ENCODE measurements at places on chromosomes 2 and 18.
A peak's percentile ranks its signal among the peaks of the same experiment; 100 is the strongest.

DNA sequence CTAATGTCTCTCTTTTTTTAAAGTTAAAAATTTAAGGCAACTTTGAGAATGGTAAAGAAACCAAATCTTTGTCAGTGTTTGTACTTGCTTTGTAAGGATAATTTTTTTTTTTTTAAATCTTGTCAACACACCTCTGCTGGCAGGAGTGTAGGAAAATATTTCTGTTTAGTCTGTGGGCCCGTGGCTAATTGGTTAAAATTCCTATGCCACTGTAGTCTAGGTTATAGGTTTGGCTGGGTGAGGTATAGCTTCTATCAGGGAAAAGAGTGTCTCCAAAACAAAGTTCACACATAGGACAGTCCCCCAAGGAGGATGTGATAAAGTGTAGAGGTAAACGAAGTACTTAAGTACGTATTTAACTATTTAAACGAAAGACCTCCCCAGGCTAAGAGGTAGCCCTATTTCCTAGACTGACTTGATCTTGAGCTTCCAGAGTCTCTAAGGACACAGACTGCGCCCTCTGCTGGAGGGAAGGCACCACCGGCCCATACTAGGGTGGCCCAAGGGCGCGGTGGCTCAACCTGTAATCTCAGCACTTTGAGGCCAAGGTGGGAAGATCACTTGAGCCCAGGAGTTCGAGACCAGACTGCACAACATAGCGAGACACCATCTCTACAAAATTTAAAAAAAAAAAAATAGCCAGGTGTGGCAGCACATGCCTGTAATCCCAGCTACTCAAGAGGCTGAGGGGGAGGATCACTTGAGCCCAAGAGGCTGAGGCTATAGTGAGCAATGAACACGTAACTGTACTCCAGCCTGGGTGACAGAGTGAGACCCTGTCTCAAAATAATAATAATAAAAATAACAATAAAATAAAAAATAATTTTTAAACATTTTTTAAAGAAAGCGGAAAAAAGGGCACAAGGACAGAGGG, 8.9 kb downstream of the TEX44 start:
- DNase-seq: peak; percentile 67

DNA sequence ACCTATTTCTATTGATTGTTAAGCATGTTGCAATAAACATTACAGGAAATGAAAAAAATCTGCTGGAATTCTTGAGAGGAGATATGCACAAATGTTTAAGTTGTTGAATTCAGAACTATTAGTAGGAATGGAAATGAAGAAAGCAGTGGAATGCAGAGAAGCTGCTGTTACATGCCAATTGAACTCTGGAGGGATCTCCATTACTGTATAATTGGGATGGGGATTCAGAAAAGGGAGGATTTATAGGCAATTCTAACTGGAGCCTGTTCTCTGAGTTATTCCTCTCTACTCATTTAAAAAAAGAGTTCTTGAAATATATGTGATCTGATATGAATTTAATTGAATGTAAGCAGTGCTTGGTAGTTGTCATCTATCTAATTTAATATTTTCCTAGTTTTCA, 2.6 kb upstream of the ASXL3 start:
- no peak for DNase-seq

GRCh38 chr18:79775441-79776221, 22.1 kb upstream of the KCNG2 start:
- DNase-seq: no peak

GRCh38 chr18:48629730-48630324, 91.0 kb downstream of the CTIF start:
- no peak for DNase-seq

GRCh38 chr2:71721362-71721665, 268.0 kb downstream of the DYSF start:
- no peak for DNase-seq

DNA sequence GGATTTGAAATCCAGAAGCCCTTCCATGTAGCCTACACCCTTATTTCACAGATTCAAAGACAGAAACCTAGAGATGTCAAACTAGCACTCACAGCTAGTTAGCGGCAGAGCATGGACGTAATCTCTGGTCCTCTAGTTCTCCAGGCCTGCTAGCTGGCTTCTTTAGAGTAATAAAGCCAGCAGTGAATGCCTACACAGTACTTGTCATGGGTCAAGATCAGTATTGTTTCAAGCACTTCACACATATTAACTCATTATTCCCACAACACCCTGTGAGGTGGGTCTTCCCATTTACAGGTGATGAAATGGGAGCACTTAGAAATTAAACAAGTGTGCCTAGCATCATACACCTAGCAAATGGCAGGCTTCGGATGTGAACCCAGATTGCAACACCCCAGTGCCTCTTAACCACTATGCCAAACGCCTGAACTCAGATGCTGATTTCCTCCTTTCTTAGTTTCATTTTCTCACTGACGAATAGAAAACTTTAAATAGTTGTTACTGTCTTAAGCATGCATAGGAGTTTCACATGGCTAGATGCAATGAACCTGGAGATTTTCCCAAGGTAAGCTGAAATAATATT, 14.5 kb upstream of the ZBTB14 start:
- no peak for DNase-seq

GRCh38 chr18:48876590-48876989, 74.2 kb downstream of the SMAD7 start:
- no peak for DNase-seq

GRCh38 chr2:76672798-76673197, 849.4 kb downstream of the LRRTM4 start:
- no peak for DNase-seq

- DNase-seq: no peak
These were observed 480.3 kb downstream of the MEIS1 start for GRCh38 chr2:66915237-66915636.

DNA sequence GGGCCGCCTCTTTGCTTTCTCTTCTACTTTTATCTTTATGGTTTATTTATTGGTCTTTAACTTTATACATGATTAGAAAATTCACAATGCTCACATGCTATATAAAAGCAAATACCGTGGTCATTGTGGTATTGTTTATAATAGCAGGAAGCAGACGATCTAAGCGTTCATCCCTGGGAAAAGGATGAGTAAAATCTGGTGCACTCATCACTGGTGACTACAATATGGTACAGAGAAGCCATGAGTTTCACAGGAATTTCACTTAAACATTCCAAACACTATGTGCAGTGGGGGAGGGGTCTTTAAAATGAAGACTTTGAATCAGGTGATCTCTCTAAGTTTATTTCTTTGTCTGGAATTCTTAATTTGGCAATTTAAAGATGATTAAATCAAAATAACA, 97.9 kb downstream of the SCN3A start:
- DNase-seq: no peak

GRCh38 chr2:45241061-45241561, 231.9 kb upstream of the SIX2 start:
- no peak for DNase-seq

GRCh38 chr2:18482666-18483065, 77.8 kb downstream of the RDH14 start:
- no peak for DNase-seq

GRCh38 chr2:120555092-120555491, 180.6 kb upstream of the GLI2 start:
- DNase-seq: no peak

GRCh38 chr18:74123200-74123599, 24.4 kb downstream of the FBXO15 start:
- DNase-seq: no peak

DNA sequence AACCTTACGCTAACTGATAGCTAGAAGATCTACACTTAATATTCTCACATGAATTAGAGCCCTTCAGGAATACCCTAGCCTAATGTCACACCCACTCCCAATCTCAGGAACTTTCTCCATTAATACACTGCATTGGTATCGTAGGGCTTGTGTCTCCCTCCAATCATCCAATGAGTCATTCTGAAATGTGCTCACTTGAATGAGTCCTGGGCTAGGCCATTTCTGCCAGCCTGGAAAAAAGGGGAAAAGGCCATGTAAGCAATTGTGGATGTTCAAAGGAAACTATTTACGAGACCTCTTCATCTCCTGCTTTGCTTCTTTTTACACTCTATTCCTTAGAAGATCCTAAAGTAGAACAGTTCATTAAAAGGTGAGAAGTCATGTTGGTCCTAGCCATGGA, 18.8 kb downstream of the ZEB2 start:
- DNase-seq: no peak

- DNase-seq: no peak
These were observed 71.2 kb upstream of the ALKAL2 start for GRCh38 chr2:359047-359446.

Data from stimulated activated CD8-positive, alpha-beta memory T cell treated with anti-CD3 and anti-CD28 coated beads, Interleukin-15, amount 100 ng/mL, for 48 hours (primary cell).